CD4-positive, alpha-beta memory T cell (primary cell): ENCODE measurements at places on chromosomes 11 and 22.
A peak's percentile ranks its signal among the peaks of the same experiment; 100 is the strongest.

GRCh38 chr11:28466506-28466905 is 358.3 kb downstream of the METTL15 start:
- no peaks in the 10 kb centered on the region for H3K4me1 ChIP-seq
- H3K27ac ChIP-seq, result no peak overlapping the region
- H3K27me3 ChIP-seq, result no peaks in the 10 kb centered on the region
- H3K36me3 ChIP-seq, result no peaks in the 10 kb centered on the region
- no peak overlapping the region for H3K4me3 ChIP-seq
- no peak for DNase-seq

DNA sequence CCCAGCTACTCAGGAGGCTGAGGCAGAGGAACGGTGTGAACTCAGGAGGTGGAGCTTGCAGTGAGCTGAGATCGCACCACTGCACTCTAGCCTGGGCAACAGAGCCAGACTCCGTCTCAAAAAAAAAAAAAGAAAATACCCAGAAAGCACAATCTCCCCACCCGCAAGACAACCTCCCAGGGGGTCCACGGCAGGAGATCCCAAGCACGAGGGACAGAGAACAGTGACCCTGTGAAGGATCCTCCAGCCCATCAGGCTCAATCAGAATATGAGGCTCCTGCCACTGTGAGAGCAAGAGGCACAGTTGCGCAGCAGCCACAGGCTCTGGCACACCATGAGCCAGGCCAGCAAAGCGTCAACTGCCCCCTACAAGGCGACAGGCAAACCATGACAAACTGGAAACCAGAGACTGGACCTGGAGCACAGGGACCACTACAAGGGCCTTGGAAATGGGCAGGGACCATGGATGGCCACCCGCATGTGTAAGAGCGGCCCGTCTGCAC is 164.8 kb upstream of the GRK3 start:
- H3K27me3 ChIP-seq, result no peaks in the 10 kb centered on the region
- H3K4me1 ChIP-seq, result peaks cover 28% of the 10 kb centered on the region
- no peak overlapping the region for H3K27ac ChIP-seq
- no peaks in the 10 kb centered on the region for H3K36me3 ChIP-seq
- DNase-seq, result no peak

- H3K27me3 ChIP-seq, result no peaks in the 10 kb centered on the region
- no peak for DNase-seq
- no peak overlapping the region for H3K4me3 ChIP-seq
- no peak overlapping the region for H3K27ac ChIP-seq
- no peaks in the 10 kb centered on the region for H3K4me1 ChIP-seq
Measured at GRCh38 chr11:112610996-112611750, 350.0 kb upstream of the NCAM1 start.

DNA sequence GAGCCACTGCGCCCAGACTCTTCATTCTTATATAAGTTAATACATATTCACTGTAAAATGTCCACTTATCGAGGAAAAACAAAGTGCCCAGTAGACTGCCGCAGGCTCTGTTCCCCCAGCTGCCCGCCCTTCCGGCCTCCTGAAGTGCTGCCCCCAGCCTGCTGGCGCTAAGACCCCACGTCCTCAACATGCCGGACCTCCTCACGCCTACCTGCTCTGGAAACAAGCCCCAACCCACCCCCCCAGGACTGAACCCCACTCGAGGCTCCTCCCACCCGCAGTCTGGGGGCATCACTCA is 1.1 kb downstream of the GATD1 start:
- DNase-seq, result no peak
- peak overlapping the region; percentile 29 for H3K4me3 ChIP-seq
- H3K36me3 ChIP-seq, result peaks cover 7% of the 10 kb centered on the region
- peak overlapping the region; percentile 40 for H3K27ac ChIP-seq
- no peaks in the 10 kb centered on the region for H3K27me3 ChIP-seq
- H3K4me1 ChIP-seq, result peaks cover 32% of the 10 kb centered on the region

- no peak overlapping the region for H3K4me3 ChIP-seq
- DNase-seq, result no peak
- H3K27ac ChIP-seq, result no peak overlapping the region
Measured at GRCh38 chr22:22576244-22576988, 17.4 kb upstream of the PRAME start.

GRCh38 chr22:24240381-24240780 is 4.5 kb downstream of the GGT5 start:
- H3K4me1 ChIP-seq, result peaks cover 25% of the 10 kb centered on the region
- DNase-seq, result no peak
- H3K27me3 ChIP-seq, result no peaks in the 10 kb centered on the region
- H3K4me3 ChIP-seq, result no peak overlapping the region
- no peak overlapping the region for H3K27ac ChIP-seq

GRCh38 chr11:58465690-58466089 is 23.7 kb upstream of the OR5B12 start:
- no peaks in the 10 kb centered on the region for H3K36me3 ChIP-seq
- no peaks in the 10 kb centered on the region for H3K27me3 ChIP-seq
- no peaks in the 10 kb centered on the region for H3K4me1 ChIP-seq
- no peak overlapping the region for H3K4me3 ChIP-seq
- no peak overlapping the region for H3K27ac ChIP-seq

DNA sequence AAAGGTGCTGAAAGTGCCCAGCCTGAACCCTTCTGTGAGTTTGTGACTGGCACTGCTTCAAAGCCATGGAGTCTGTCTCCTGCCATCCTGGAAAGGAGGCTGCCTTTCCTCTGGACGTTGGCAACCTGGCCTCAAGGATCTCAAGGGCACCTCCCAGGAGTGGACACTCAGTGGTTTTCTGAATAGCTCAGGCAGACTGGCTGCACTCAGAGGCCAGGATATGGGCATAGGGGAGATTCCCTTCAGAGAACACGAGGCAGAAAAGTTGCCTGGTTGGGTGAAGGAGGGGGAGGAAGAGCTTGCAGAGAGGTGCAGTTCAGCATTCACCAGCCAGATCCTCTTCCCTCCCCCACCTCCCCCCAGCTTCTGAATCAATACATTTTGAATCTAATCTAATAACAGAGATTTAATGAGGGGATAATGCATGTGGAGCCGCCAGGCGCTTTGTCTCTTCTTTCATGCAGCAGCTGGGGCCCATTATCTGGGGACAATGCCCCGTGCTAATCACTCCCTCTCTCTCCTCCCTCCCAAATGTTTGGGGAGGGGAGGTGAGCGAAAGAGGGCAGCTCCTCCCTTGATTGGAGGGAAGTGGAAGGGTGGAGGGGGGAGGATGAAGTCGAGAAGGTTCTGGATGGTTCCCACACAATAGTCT is 17.7 kb downstream of the HTR3A start:
- H3K4me1 ChIP-seq, result no peaks in the 10 kb centered on the region
- no peaks in the 10 kb centered on the region for H3K27me3 ChIP-seq
- H3K36me3 ChIP-seq, result no peaks in the 10 kb centered on the region
- no peak for DNase-seq

GRCh38 chr11:78203184-78203583 is 14.5 kb downstream of the USP35 start:
- no peaks in the 10 kb centered on the region for H3K36me3 ChIP-seq
- peak overlapping the region; percentile 73 for H3K27ac ChIP-seq
- H3K27me3 ChIP-seq, result no peaks in the 10 kb centered on the region
- peak; percentile 85 for DNase-seq
- peak overlapping the region; percentile 41 for H3K4me3 ChIP-seq
- peaks cover 39% of the 10 kb centered on the region for H3K4me1 ChIP-seq

DNA sequence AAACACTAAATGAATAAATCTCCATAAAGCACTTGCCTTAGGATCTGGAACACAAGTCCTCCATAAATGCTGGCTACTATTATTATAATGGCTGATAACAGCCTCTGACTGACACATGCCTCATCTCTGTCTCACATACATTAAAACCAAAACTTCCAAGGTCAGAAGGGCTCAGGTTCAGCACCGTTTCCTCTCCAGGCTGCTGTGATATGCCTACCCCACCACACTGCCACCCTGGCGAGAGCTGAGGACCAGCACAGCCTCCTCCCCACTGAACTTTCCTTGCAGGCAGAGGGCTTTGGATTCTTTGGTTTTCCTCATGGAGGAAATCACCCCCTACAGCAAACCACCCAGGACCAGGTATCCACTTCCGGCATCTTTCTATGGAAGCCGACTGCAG is 112.8 kb downstream of the ABTB2 start:
- no peak overlapping the region for H3K27ac ChIP-seq
- no peaks in the 10 kb centered on the region for H3K27me3 ChIP-seq
- H3K36me3 ChIP-seq, result no peaks in the 10 kb centered on the region
- DNase-seq, result no peak
- H3K4me1 ChIP-seq, result peaks cover 30% of the 10 kb centered on the region

DNA sequence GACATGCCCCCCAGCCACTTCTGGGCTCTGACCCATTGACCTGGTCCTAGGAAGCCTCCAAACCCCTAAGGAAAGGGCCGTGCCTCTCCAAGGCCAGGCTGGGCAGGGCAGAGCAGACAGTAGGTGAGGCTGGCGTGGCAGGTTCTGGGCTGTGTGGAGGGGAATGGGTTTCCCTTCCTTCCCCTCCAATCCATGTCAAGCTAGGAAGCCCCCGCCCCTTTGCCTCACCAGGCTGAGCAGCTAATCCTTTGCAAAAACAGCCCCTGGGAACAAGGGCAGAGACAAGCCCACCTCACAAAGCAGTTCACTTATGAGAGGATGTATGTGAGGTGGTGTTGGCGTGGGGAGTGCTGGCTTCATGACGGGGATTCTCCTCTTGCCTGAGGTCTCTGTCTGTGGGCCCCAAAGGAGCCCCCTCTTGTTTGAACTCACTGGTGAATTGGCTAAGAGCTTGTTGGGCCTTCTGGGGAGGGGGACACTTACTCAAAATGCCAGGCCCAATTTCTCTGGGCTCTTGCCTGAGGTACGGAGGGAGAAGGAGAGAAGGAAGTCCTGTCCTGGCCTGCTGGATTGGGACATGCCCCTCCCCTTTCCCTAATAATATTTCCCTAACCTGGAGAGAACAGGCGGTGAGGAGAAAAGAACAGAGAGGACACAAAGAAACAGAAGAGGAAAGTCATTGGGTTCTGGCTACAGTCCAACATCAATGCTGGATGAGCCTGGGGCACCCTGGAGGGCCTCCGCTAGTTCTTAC is 1.6 kb upstream of the TRIM29 start:
- H3K4me1 ChIP-seq, result no peaks in the 10 kb centered on the region
- no peaks in the 10 kb centered on the region for H3K36me3 ChIP-seq
- H3K4me3 ChIP-seq, result no peak overlapping the region
- H3K27me3 ChIP-seq, result no peaks in the 10 kb centered on the region
- DNase-seq, result no peak

DNA sequence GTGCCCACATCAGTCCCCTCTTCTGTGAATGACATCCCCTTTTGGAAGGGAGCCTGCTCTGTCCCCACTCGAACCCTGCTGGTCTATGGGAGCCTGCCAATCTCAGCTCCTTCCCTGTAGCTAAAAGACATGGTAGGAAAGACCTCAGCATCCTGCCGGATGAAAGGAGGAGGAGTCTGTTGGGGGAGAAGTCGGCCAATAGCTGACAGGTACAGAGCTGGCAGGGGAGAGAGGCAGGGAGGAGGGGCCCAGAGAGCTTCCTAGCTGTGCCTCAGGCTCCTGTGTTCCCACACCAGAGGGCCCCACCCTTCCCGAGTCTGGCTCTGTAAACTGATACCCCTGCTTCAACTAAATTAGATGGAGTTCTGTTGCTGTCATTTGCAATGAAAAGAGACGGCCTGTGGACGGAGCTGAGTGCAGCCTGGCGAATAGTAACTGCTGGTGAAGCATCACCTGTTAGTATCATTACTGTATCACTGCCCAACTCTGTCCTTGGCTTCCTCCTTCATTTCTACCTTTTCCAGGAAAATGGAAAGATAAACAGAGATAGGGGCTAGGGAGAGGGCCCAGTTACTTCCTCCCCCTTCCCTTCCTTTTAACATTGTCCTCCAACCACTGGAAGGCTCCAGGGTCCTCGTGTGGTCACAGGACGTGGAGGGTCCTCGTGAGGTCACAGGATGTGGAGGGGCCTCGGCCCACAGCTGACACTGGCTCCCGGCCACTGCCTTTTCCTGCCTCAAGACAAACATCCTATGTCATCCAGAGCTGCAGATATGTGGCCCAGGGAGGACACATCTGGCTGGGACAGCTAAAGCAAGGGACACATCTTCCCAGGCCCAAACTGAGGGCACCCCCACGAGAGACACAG is 15.1 kb downstream of the FXYD6 start:
- no peaks in the 10 kb centered on the region for H3K36me3 ChIP-seq
- H3K27me3 ChIP-seq, result no peaks in the 10 kb centered on the region
- no peaks in the 10 kb centered on the region for H3K4me1 ChIP-seq

- DNase-seq, result no peak
- H3K36me3 ChIP-seq, result no peaks in the 10 kb centered on the region
- no peaks in the 10 kb centered on the region for H3K4me1 ChIP-seq
- no peak overlapping the region for H3K27ac ChIP-seq
- H3K4me3 ChIP-seq, result no peak overlapping the region
Measured at GRCh38 chr11:117885777-117886176, 9.3 kb upstream of the FXYD6 start.

GRCh38 chr11:14981507-14981906 is 9.4 kb upstream of the CALCA start:
- H3K36me3 ChIP-seq, result no peaks in the 10 kb centered on the region
- H3K27ac ChIP-seq, result no peak overlapping the region
- no peaks in the 10 kb centered on the region for H3K27me3 ChIP-seq
- H3K4me3 ChIP-seq, result no peak overlapping the region

- no peaks in the 10 kb centered on the region for H3K36me3 ChIP-seq
- no peak overlapping the region for H3K4me3 ChIP-seq
- no peak for DNase-seq
- no peak overlapping the region for H3K27ac ChIP-seq
- no peaks in the 10 kb centered on the region for H3K27me3 ChIP-seq
Measured at GRCh38 chr11:7903940-7904339, 27.1 kb downstream of the OR10A6 start.

DNA sequence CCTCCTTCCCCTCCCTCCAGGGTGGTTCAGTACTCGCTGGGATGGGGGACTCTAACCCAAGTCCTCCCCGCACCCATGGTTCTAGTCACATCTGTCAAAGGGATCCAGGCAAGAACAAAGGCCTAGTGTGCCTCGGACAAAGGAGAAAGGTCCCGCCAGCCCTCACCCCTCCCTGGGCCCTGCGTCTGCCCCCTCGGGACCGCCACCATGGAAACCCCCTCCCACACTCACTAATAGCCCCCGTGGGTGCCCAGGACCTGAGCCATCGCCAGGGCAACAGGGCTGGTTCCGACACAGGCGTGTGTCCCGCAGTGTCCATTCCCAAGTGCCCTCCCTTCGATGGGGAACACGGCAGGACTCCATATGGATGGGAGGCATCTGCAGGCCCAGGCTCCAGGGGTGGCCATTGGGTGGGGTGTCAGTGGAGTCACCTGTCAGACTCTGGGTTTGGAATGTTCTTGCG is 5.1 kb upstream of the CARNS1 start:
- H3K36me3 ChIP-seq, result peaks cover 21% of the 10 kb centered on the region
- H3K4me1 ChIP-seq, result peaks cover 95% of the 10 kb centered on the region
